Dermis microvascular lymphatic vessel endothelial cell (primary cell): ENCODE measurements at places on chromosomes 7 and 10.

- DNase-seq: no peak
Measured at GRCh38 chr7:107998150-107998549, 4.8 kb downstream of the LAMB1 start.

DNA sequence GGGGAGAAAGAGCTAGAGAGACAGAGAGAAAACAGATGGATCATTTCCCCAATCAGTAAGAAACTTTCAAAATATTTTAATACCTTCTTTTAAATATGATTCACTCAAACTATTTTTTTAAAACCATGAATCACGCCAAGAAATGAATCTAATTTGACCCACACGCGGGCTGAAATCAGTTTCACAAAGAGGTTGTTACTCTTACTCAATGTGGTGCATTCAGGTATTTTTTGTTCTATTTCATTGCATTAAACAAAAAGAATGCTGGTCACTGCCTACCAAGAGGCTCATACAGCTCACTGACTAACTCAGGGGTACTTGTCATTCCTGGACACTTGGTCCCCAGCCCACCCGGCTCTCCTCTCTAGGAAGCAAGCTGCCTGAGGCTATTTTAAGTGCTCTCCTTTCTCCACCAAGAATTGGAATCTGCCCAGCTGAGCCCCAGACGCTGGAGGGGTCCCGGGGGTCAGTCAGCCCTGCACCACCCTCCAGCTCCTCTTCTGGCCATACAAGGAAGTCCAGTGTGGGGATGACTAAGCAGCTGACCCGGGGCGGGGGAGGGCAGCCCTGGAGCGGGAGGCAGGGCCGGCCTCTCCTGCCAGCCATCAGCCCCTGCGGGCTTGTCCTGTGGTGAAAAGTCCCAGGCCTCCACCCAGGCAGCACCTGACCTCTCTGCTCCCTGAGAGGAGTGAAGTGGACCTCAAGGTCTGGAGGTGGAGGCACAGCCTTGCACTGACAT is 21.7 kb upstream of the PFKP start:
- peak; percentile 75 for DNase-seq

GRCh38 chr10:131853610-131853964 is 47.2 kb upstream of the PPP2R2D start:
- no peak for DNase-seq

DNA sequence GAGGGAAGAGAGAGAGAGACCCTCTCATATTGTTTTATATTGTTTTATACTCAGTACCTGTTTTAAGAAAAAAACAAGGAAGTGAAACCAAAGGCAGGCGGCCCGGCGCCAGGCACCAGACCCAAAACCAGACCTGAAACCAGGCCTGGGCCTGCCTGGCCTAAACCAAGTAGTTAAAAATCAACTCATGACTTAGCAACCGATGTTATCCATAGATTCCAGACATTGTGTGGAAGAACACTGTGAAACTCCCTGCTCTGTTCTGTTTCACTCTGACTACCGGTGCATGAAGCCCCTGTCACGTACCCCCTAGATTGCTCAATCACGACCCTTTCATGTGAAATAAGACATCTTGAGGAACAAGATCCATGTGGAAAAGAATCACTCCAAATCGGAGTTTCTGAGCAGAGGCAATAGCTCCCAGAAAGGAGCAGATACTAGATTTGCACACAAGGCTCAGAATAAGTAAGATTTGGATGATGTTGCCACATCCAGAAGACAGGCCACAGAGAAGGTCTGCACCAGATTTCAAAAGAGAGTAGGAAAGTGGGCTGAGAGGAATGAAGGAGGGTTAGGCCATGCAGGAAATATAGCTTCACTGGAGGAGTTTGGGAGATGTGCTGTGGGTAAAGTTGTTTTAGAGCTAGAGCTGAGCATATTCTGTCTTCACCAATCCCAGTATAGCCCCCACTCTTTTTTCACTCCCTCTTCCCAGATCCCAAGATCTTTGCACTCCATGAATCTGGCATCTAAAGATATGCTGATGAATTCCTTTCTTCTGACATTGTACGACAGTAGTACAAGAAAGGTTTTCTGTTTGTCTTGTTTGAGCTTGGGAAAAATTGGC is 8.8 kb upstream of the ZNF248 start:
- DNase-seq: no peak

DNA sequence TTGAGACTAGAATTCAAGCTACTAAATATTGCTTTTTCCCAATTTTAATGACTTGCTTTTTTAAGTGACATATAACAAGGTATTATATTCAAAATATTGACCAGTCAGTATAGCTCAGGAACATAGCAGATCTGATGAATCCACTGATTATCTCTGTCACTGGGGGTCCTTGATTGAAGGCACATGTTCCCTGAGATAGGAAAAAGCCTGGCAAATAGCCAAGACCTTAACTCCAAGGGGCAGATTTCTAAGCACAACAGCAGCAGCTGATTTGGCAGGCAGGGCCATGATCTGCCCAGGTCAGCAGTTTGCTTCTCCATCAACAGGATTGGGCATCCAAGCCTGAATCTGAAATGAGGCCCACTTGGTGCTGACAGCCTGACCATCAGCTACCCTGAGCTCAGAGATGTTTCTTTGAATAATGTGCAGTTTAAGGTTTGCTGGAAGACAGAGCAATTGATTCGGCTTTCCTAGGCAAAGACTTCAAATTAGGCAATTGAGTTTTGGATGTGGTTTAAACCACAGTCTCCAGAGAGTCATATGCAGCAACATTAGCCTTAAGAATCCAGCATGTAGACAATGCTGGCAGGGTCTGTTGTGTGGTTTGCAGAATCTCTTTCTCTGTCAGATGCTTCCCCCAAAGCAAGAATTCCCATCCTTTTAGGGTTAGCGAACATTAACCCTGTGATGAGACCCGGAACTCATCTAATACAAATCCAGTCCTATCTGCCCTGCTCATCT is 352.6 kb downstream of the ADRA2A start:
- no peak for DNase-seq

DNA sequence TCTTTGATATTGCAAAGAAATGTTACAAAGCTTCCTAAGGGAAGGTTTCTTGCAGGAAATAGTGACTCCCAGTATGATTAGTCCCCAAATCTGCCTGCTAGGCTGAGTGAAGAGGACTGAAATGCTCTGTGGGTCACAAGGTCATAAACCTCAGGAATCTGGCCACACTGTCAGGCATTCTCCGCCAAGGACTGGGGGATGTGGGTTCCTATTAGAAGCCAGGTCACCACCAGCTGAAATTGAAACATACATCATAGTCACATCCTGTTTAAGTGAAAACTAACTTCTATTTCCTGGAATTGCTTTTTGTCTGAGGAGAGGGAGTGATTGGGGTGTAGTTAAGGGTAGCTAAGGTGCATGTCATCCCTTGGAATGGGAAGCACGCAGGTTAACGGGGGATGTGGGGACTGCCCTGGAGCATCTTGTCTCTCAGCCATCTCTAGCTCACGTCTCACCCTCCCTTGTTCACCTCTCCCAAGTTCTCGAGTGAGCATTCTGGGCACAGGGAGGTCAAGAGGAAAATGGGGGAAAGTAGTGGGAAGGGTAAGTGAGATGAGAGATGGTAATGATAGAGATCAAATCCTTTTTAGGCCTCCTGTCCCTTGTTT is 12.0 kb upstream of the GSAP start:
- peak; percentile 52 for DNase-seq

GRCh38 chr10:126518218-126519080 is 130.2 kb upstream of the ADAM12 start:
- DNase-seq: no peak

DNA sequence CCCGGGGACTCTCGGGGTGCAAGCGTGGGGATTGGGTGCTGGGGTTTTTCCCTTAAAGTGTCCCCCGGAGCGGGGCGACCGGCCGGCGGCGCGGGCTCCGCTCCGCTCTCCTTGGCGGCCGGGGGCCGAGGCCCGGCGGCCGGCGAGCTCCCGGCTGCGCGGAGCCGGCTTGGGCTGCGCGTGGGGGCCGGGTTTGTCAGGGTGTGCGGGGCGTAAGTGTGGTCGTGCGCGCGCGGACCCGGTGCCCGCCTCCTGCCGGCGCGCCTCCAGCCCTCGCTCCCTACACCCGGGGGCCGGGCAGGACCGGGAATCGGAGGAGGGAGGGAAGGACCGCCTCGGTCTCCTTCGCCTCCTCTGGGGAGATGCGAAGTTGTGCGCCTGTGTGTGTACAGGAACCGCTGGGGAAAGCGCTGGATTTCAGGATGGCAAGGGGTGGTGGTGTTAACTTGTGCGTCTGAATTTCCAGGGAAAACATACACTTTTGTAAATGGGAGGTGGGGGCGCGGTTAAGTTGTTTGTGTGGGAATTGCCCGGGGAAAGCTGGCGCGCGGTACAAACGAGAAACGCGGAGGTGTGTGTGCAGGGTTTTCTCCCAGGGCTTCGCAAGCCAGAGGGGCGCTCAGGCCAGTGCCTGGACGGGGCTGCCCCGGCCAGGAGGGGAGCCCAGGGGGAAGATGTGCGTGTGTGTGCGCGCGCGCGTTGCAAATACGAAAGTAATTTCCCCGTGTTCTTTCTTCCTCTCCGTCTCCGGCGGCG is 737 bp downstream of the ZMIZ1 start:
- DNase-seq: no peak

GRCh38 chr7:70303309-70303708 is 705.0 kb downstream of the AUTS2 start:
- DNase-seq: no peak

DNA sequence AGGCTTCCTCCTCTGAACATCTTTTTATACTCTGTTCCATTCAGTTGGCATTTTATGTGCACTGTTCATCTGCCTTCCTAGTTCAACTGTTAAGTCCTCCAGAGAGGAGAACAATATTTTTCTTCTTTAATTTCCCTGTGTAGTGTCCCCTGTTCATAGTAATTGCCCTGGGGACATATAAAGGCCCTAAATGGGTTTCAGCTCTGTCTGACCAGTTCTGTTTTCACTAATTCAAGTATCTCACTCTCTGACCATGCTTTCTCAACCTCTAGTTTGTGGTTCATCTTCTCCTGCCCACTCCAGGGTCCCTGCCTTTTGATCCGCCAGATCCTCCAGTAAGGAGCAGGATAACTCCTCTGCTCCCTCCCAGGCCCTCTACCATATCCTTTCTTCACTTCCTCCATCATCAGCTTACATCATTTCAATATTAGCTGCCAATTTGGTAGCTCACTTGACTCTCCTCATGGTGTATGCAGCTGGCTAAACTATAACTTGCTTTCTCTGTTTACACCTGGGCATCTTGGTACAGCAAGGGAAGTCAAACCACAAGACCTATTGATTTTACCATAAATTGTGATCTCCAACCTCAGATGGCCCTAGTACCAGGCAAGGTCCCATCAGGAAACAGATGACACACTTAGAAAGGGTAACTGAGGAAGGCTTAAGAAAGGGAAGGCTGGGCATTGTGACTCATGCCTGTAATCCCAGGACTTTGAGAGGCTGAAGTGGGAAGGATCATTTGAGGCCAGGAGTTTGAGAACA is 17.7 kb upstream of the C10orf67 start:
- no peak for DNase-seq

- DNase-seq: no peak
Measured at GRCh38 chr7:118288098-118288497, 63.6 kb downstream of the ANKRD7 start.

DNA sequence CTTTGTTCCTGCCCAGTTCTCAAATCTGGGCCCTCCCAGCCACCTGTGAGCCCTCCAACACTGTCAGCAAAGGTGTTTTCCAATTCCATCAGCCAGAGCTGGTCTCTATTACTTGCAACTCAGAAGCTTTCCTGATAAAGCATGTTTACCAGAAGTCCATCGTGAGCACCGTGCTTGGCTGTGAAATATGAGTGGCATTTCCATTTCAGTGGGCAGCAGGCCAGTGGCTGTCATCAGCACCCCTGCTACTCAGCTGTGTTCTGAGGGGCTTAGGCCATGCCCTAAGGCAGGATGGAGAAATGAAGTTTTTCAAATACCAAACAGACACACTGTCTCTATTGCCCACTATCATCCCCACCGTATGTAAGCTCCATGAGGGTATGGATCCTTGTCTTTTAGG is 12.7 kb upstream of the BNIP3 start:
- DNase-seq: no peak

DNA sequence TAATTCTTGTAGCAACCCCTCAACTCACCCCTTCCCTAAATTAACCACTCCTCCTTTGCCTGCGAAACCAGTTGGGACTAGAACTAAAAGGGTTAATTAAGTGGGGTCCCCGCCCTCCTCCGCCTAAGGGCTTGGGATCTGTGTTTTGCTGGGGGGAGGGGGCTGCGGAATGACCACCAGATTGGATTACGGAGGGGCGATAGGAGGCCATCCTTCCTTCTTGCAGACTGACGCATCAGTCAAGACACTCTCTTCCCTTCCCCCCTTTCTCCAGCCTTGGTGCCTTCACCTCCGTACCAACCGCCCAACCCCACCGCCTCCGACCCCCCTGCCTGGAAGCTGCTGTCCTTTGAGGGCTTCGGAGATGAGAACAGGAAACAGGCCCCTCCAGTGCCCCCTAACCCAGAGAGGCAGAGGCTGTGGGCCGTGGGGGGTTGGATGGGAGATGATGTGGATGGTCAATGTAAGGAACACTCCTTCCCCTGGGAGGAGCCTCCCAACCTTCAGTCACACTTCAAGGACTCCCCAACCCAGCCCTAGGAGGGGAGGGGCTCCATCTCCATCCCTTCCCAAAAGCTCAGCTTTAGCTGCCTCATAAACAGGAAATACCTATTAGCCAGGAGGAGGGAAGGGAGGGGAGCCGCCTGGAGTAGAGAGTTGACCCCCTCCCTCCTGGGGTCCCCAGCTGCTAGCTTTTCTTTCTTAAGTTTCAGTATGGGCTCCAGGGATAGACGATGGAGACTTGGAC is 997 bp upstream of the LDB1 start:
- DNase-seq: no peak

DNA sequence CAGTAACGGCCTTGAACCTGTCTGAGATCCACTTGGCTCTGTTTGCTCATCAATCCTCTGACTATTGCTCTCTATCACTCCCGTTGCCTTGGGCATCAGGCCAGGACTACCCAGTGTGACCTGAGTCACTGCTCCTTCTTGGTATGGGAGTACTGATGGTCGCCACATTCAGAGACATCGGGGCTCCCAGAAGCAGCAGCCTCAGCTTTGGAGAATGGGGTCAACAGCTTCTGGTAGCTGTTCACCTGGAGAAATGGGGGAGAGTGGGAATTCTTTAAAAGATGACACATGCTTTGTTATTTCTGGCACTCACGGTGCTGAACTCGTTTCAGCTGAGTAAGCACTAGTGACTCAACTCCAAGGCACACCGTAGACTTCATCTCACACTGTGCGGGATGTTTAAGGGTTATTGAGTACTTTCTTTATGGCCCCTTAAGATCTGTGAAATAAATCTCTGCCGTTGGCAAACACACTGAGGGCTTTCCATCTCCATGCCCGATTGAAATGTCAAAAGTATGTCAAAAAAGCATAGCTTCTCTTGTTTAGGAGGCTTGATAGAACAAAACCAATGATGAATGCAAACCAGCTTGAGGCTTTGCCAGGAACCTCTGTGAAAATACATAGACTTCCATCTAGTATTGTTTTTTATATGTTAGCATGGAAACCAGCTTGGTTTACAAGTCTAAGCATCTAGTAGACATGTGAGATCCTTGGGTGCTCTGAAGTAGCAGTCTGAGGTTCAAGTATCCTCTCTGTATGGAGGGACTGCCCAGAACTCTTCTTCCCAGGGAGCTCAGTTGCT is 333.1 kb downstream of the CXCL12 start:
- peak; percentile 29 for DNase-seq

DNA sequence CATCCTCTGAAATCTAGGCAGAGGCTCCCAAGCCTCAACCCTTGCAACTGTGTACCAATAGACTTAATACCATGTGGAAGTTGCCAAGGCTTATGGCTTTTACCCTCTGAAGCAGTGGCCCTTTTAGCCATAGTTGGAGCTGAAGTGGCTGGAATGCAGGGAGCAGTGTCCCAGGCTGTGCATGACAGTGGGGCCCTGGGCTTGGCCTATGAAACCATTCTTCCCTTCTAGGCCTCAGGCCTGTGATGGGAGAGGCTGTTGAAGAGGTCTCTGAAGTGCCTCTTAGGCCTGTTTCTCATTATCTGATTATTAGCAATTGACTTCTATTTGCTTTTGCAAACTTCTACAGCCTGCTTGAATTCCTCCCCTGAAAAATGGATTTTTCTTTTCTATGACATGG is 612.7 kb upstream of the ZWINT start:
- no peak for DNase-seq
